Activated CD8-positive, alpha-beta T cell treated with anti-CD3 and anti-CD28 coated beads, Interleukin-2, amount 10 ng/mL, durations not matched to agents 7 days and 5 days (primary cell): ENCODE measurements at places on chromosomes 6 and 20.

GRCh38 chr6:77466451-77467437 lies 3.5 kb upstream of the HTR1B start:
- H3K4me3 ChIP-seq: peak overlapping the region; percentile 73
- H3K4me1 ChIP-seq: peaks cover 18% of the 10 kb centered on the region
- peaks cover 12% of the 10 kb centered on the region for H3K36me3 ChIP-seq
- DNase-seq: no peak
- H3K27me3 ChIP-seq: peaks cover 42% of the 10 kb centered on the region

DNA sequence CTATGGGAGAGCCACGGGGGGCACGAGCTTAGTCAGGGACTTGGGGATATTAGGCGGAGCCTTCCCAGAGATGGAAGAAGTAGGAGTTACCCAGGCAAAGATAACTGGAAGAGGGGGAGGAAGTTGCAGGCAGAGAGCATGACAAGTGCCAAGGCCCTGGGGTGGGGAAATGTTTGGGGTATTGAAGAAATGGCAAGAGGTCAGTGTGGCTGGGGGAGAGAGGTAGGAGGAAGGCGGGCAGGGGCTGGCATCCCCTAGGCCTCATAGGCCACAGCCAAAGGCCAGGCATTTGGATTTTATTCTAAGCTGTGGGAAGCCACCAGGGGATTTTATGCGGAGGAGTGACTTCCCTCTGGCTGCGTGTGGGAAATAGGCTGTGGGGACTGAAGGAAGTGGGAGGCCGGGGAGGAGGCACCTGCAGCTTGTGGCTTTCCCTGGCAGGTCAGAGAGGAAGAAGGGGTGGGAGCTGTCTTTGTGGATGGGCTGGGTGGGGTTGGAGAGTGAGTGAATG lies 22.7 kb downstream of the SNAI1 start:
- H3K27me3 ChIP-seq: peaks cover 11% of the 10 kb centered on the region
- no peak overlapping the region for H3K4me3 ChIP-seq
- peak overlapping the region; percentile 8 for H3K27ac ChIP-seq
- DNase-seq: no peak
- peaks cover 43% of the 10 kb centered on the region for H3K4me1 ChIP-seq

- no peaks in the 10 kb centered on the region for H3K36me3 ChIP-seq
- no peaks in the 10 kb centered on the region for H3K27me3 ChIP-seq
- no peaks in the 10 kb centered on the region for H3K4me1 ChIP-seq
- no peak overlapping the region for H3K27ac ChIP-seq
- no peak for DNase-seq
These were observed 654.9 kb upstream of the EYS start for GRCh38 chr6:66361886-66362285.

DNA sequence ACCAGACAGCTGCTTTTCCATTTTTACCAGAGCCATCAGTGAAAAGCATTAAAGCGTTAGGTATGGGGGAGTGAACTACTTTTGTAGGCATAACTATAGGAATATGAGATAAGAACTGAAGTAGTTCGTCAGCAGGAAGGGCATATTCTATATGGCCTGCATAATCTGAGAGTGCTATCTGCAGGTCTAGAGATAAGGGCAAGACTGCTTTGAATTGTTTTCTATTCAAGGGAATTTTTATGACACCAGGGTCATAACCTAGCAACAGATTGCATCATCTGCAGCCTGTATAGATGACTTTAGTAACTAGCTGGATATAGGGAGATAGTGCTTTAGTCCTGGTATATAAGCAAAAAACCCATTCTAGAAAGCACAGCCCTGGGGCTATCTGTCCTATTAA lies 437.3 kb upstream of the HTR1E start:
- DNase-seq: no peak
- no peaks in the 10 kb centered on the region for H3K36me3 ChIP-seq
- no peaks in the 10 kb centered on the region for H3K27me3 ChIP-seq
- no peak overlapping the region for H3K27ac ChIP-seq
- no peak overlapping the region for H3K4me3 ChIP-seq

DNA sequence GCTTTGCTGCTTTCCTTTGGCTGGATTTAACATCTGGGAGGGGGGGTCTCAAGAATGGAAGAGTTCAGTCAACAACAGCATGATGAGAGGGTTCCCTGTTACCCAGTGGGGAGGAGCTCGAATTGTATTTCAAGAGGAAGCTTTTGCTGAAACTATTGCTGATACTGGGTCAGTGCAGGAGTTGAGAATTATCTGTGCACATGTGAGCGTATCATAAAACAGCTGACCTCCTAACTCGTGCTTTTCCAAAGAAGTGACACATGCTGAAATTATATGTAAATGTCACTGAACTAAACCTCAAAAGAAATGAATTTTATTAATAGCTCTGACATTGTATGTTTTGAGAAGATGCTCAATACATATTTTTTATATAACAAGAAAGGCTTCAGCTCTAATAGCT lies 96.3 kb downstream of the PHF3 start:
- H3K4me1 ChIP-seq: no peaks in the 10 kb centered on the region
- no peaks in the 10 kb centered on the region for H3K27me3 ChIP-seq
- no peak overlapping the region for H3K4me3 ChIP-seq

GRCh38 chr6:50861692-50862091 lies 43.0 kb downstream of the TFAP2B start:
- no peak overlapping the region for H3K4me3 ChIP-seq
- no peaks in the 10 kb centered on the region for H3K27me3 ChIP-seq
- no peaks in the 10 kb centered on the region for H3K36me3 ChIP-seq
- H3K27ac ChIP-seq: no peak overlapping the region
- no peaks in the 10 kb centered on the region for H3K4me1 ChIP-seq

DNA sequence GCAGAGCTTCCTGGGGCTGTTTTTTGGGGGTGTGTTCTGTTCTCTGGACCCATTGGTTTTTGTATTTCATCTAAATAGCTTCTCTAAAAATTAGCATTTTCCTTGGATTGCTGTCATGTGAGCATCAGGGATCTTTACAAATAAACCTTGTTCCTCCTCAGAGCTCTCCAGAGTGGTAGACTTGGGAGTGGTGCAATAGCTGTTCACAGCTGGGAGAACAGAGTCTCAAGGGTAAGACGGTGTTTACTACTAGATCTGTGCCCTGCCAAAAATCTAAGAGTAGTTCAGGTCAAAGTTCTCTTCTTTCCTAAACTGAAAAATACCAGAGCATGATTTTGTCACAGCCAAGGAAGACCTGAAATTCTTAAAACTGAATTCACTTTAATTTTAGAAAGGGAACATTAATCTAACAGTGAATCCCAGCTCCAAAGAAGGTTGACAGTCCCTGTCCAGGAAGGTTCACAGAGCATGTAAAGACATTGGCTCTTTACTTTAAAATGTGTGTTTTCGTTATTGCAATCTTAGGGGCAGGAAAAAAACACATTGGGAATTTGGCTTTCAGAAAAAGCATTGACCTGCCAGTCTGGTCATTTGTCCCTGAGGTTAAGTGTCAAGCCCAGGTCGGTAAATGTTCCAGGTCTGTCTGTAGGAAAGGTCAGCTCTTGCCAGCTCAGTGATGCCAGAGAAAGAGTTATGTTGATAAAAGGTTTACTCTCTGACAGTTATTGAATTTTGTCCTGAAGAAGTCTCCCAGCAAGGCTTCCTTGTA lies 43.3 kb downstream of the VAPB start:
- DNase-seq: no peak
- H3K27ac ChIP-seq: peak overlapping the region; percentile 32
- H3K4me3 ChIP-seq: no peak overlapping the region
- H3K4me1 ChIP-seq: peaks cover 23% of the 10 kb centered on the region

GRCh38 chr20:50029697-50030461 lies 47.1 kb downstream of the SNAI1 start:
- H3K4me3 ChIP-seq: no peak overlapping the region
- no peak for DNase-seq
- H3K4me1 ChIP-seq: no peaks in the 10 kb centered on the region
- no peak overlapping the region for H3K27ac ChIP-seq
- no peaks in the 10 kb centered on the region for H3K36me3 ChIP-seq

DNA sequence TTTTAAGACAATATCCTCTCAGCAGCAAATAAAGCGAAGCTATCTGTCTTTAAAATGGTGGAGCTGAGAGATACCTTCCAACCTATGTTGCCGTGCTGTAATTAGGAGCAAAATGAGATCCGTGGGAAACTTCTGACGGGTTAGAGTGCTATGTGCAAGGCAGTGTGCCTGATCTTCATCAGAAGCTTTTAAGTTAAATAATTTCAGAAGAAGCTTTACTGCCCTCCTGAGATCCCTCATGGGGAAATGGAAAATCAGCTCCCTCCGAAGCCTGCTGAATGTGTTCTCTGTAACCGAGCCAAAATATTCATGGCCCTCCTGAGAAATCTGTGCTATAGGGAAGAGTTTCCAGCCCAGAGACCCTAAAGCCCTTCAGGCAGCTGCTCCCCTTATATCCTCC lies 43.7 kb upstream of the TBC1D7 start:
- DNase-seq: no peak
- H3K36me3 ChIP-seq: peaks cover 5% of the 10 kb centered on the region
- no peaks in the 10 kb centered on the region for H3K27me3 ChIP-seq
- H3K27ac ChIP-seq: no peak overlapping the region
- H3K4me3 ChIP-seq: no peak overlapping the region
- peaks cover 20% of the 10 kb centered on the region for H3K4me1 ChIP-seq

- no peak overlapping the region for H3K4me3 ChIP-seq
- DNase-seq: no peak
- no peaks in the 10 kb centered on the region for H3K27me3 ChIP-seq
These were observed 15.6 kb downstream of the GABRR2 start for GRCh38 chr6:89299466-89299850.

- no peak overlapping the region for H3K27ac ChIP-seq
- no peaks in the 10 kb centered on the region for H3K27me3 ChIP-seq
- no peak overlapping the region for H3K4me3 ChIP-seq
- no peak for DNase-seq
- H3K4me1 ChIP-seq: no peaks in the 10 kb centered on the region
These were observed 671.2 kb downstream of the EPHA7 start for GRCh38 chr6:92748131-92748530.

- no peak overlapping the region for H3K4me3 ChIP-seq
- DNase-seq: no peak
- peaks cover 2% of the 10 kb centered on the region for H3K36me3 ChIP-seq
- no peaks in the 10 kb centered on the region for H3K27me3 ChIP-seq
These were observed 28.6 kb downstream of the FOXO3 start for GRCh38 chr6:108589244-108589791.

DNA sequence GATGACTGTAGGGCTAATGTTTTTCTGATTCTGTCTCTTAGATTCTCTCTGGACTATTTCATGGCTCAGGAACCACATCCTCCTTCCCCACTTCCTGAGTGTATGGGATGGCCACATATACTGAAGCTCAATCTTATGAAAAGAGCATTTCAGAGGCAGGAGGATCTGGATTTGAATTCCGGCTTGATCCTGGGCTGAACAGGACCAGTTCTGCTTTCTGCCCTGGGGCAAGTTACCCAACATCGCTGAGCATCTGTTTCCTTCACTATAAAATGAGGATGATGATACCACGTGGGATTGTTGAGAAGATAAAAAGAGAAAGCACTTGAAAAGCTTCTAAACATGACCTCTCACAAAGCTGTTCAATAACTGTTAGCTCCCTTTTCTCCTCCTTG lies 168.4 kb upstream of the TNFAIP3 start:
- H3K27me3 ChIP-seq: peaks cover 5% of the 10 kb centered on the region
- H3K4me3 ChIP-seq: peak overlapping the region; percentile 57
- peaks cover 38% of the 10 kb centered on the region for H3K4me1 ChIP-seq
